ENCODE measurements at places on chromosomes 13 and 19. TPM values are rescaled to one million over a fixed set of nuclear protein-coding genes. Genes with fewer than 3 reads are reported as not detected.

Gene ITM2B
- 687 TPM for polyA plus RNA-seq

Gene SLC1A6
- 0.31 TPM for polyA plus RNA-seq

Gene MYBPC2
- polyA plus RNA-seq: 0.37 TPM

Gene ANGPTL8
- polyA plus RNA-seq: 0.55 TPM

Gene ABCC4
- 15.1 TPM for polyA plus RNA-seq

Gene KLK3
- 0.90 TPM for polyA plus RNA-seq

Gene NPHS1
- polyA plus RNA-seq: 3.2 TPM

Gene SIGLEC5
- polyA plus RNA-seq: 0.18 TPM

Gene CGB5
- polyA plus RNA-seq: not detected

Gene CYP4F8
- not detected for polyA plus RNA-seq

Gene TMEM238
- polyA plus RNA-seq: 8.7 TPM

Gene IGFL1
- not detected for polyA plus RNA-seq

Gene ANKLE1
- polyA plus RNA-seq: 1.4 TPM

Gene ZNF728
- not detected for polyA plus RNA-seq

Gene REEP6
- polyA plus RNA-seq: 228 TPM

Gene ZNF541
- polyA plus RNA-seq: 0.19 TPM

Gene CBARP
- polyA plus RNA-seq: 2.0 TPM

Gene TPTE2
- polyA plus RNA-seq: 0.06 TPM

Gene AXL
- polyA plus RNA-seq: 16.0 TPM

Gene KLK11
- 10.3 TPM for polyA plus RNA-seq

Gene PSG2
- polyA plus RNA-seq: not detected

Gene IGFL3
- polyA plus RNA-seq: not detected

Gene VSTM2B
- 8.3 TPM for polyA plus RNA-seq

Gene ODAD3
- 0.79 TPM for polyA plus RNA-seq

Gene ZNF329
- 12.2 TPM for polyA plus RNA-seq

Gene NANOS3
- polyA plus RNA-seq: 2.3 TPM

Measured in large intestine (tissue), 12 donors.